ENCODE measurements at places on chromosomes 3 and 15. TPM values are rescaled to one million over a fixed set of nuclear protein-coding genes. Genes with fewer than 3 reads are reported as not detected.

GRCh38 chr15:100244796-100245486, 96.8 kb downstream of the ADAMTS17 start:
- DNase-seq, result no peak

GRCh38 chr15:58489289-58490085, 57.7 kb downstream of the LIPC start:
- no peak for DNase-seq

- DNase-seq, result peak; percentile 19
Measured at GRCh38 chr15:71011503-71012155, 103.6 kb upstream of the THSD4 start.

GRCh38 chr3:55755516-55756205, 268.6 kb upstream of the WNT5A start:
- DNase-seq, result no peak

RARRES1 gene
- 8.1 TPM for polyA plus RNA-seq
